H7 (cell line): ENCODE measurements at places on chromosomes 11 and 22. TPM values are rescaled to one million over a fixed set of nuclear protein-coding genes. Genes with fewer than 3 reads are reported as not detected.

KCTD14 gene
- 13.3 and 17.1 TPM in 2 replicates for total RNA-seq

MFRP gene
- not detected in 2 replicates for total RNA-seq

PITPNM1 gene
- total RNA-seq = 36.9 and 37.5 TPM in 2 replicates

OR52I1 gene
- total RNA-seq = 0.04 TPM in 1 of 2 replicates, not detected in the other

PHETA2 gene
- total RNA-seq = 10.3 and 11.5 TPM in 2 replicates

GRCh38 chr22:48820481-48821345 is 1007.0 kb downstream of the BRD1 start:
- peak; percentile 29 for DNase-seq

DNA sequence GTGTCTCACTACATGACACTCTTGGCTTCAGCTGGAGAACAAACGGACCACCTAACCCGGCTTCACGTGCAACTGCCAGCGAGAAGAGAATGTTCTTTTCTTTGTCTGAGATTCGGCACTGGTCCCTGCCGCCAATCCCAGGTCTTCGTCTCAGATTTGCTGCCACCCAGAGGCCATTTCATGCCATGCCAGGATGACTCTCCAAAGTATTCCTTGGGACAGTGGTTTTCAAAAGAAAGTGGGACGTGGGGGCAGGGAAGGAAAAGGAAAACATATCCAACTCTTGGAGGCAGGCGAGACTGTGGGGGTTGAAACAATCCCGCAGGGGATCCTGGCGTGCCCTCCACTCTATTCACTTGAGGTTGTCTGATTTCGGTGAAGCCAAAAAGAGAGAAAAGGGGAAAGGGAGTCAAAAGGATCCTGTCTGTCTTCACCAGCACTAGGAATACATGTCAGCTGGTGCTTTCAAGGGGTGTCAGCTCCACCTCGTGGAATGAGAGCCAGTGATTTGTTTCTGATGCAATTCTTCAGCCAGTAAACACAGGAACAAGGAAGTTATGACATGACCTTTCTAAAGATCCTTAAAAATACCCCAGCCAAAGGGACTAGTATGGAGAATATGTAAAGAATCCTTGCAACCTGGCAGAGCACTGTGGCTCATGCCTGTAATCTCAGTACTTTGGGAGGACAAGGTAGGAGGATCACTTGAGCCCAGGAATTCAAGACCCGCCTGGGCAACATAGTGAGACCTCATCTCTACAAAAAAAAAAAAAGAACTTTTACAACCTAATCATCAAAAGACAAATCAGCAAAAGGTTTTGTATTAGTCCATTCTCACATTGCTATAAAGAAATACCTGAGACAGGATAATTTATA is 41.0 kb upstream of the APLNR start:
- DNase-seq = peak; percentile 68

DNA sequence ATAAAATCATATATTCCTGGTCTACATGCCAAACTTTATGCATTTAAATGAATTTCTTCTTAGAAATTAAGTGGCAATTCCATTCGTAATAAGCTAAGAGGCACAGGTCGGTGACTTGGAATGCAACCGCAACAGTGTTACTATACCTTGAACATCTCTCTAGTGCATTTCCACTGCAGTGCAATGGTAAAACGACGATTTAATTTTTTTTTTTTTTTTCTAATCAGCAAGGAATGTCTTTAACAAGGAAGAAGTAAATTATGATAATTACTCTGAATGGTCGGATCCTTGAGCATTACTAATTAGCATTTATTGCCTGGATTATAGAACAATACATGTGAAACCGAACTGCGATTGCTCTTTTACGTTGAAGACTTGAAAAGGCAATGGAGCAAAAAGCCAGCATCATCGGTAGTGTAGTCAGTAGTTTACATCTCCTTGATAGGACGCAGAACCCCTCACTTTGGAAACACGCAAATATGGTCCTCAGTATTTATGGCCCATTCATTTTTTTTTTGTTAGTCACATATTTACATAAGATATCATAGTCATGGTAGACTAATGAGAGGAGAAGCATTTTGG is 20.2 kb downstream of the BLID start:
- DNase-seq = no peak

DNA sequence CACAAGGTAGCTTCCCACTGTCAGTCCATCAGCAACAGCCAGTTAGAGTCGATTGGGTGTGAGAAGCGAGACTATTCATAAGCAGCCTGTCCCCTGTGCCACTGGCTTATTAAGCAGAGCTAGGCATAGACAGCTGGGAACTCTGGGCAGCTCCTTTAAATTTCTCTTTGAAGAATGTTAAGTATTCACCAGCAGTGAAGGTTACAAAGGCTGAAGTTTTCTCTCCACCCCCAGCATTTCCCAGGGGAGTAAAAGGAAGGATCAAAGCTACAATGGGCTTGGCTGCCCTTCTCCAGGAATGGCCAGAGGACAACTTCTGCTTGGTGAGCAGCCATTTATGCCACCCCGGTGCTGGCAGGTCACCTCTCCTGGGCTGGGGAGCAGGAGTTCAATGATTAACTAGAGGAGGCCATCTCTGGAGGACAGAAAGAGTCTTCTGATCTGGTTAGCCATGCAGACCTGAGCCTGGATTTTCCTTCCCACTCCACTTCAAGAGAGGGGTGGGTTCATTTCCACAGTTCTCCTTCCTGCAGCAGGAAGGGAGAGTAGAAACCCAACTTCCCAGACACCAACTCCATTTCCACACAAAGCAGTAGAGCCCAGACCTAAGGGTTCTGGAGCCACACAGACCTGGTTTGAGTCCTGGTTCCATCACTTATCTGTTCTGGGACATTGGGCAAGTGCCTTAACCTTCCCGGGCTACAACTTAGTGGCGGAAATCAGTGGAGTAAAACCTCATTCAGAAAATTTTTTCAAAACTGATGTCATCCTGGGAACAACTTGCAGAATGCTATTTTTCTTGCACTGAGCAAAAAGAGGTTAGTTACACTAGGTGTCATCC is 22.6 kb downstream of the POU2AF3 start:
- DNase-seq = no peak

- DNase-seq = no peak
Measured at GRCh38 chr22:17435375-17435774, 66.1 kb downstream of the CECR2 start.

DNA sequence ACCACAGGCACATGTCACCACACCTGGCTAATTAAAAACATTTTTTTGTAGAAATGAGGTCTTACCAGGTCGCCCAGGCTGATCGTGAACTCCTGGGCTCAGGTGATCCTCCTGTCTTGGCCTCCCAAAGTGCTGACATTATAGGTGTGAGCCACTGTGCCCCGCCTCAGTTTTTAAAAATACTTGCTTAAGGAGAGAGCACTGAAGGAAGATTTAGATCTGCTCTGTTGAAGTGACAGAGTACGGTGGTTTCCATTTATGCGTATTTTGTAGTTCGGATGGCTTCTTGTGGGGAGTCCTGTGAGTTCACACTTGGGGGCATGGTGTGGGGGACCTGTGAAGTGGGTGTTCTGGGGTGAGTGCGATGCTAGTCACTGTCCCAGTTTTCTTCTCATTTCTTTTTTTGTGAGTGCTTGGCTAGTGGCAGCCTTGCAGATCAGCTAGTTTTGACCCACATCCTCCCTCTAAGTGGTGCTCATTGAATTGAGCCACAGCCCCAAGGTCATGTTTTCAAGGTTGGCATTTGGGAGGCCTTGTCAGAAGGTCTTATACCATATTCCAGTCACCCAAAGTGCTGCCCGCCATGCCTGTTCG is 31.5 kb downstream of the PTPRJ start:
- DNase-seq = no peak

- DNase-seq = no peak
Measured at GRCh38 chr11:29481738-29482137, 535.1 kb downstream of the KCNA4 start.

DNA sequence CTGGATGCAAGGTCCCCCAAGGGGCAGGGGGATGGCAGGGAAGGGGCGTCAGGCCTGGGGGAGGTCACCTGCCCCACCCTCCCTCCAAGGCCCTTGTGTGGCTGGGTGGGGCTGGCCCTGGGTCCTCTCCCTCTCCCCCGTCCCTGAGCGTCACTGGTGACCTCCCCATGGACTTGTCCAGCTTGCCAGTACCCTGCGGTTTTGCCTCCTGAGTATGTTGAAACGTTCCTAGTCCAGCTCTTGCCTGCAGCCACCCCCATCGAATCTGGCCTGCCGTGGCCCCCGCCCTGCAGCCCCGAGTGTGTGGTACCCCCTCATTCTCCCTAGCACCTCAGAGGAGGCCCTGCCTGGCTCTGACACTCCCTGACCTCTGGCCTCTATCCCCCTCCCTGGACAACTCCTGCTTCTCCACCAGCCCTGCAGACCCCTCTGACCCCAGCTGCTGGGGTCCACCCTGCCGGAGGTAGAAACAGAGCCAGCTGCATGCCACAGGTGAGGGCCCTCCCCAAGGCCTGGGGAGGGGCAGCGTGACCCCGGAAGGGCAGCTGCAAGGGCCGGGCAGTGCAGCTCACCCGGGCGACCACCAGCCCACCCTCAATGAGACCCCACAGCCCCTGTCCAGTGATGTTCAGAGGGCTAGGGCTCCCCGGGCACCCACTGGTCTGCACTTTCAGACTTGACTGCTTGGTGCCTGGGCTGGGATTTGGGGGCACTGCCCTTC is 4.1 kb upstream of the MUC6 start:
- no peak for DNase-seq

DNA sequence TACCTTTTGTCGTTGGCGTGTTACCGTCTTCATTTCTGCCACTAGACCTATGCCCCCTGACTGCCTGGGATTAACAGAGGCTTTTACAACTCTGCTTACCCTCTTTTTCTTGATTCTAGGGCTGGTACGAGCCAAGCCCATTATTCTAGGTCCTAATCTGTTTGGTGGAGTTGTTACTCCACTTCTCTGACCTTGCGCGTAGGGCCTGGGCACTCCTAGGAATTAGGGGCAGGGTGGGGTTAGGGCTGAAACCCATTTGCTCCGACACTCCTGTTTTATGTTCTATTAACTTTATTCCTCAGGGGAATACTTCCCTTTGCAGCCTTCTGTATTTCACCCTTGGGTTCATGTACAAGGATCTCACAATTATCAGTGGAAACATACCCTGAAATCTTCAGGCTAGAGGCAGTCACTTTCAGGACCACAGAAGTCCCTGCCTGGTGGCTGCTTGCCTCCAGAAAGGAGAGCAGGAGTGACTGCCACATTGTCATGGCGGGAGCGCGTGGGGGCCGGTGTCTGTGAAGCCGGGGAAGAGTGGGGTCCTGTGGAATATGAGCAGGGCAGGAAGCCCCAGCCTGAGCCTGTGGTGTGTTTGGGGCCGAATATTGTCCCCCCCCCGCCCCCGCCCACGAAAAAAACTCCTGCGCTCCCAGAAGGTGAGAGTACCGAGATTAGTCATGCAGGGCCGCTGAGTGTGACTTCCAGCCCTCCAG is 731 bp upstream of the SLC37A2 start:
- DNase-seq = peak; percentile 47

DNA sequence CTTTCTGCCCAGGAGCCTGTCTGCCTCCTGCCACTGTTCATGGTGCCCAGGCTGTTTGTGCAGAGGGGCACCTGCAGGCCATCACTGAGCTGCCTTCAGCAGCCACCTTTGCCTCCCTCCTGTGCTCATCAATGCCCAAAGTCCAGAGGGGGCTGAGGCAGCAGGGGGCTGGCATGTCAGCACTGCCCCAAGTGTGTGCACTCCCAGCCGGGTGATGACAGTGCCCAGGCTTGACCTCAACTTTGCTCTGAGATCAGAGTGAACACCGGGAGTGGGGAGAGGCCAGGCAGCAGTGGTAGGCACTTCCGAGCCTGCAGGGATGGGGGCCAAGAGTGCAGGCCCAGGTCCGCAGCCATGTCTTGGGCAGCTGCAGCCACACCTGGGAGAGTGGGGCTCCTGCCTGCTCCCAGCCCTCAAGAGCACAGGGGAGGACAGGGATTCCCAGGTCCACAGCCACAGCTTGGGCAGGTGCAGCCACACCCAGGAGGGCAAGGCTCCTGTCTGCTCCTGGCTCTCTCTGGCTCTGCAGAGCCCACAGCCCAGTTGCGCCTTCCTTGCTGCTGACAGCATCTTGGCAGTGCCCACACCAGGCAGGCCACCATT is 15.2 kb downstream of the SAA4 start:
- no peak for DNase-seq

DNA sequence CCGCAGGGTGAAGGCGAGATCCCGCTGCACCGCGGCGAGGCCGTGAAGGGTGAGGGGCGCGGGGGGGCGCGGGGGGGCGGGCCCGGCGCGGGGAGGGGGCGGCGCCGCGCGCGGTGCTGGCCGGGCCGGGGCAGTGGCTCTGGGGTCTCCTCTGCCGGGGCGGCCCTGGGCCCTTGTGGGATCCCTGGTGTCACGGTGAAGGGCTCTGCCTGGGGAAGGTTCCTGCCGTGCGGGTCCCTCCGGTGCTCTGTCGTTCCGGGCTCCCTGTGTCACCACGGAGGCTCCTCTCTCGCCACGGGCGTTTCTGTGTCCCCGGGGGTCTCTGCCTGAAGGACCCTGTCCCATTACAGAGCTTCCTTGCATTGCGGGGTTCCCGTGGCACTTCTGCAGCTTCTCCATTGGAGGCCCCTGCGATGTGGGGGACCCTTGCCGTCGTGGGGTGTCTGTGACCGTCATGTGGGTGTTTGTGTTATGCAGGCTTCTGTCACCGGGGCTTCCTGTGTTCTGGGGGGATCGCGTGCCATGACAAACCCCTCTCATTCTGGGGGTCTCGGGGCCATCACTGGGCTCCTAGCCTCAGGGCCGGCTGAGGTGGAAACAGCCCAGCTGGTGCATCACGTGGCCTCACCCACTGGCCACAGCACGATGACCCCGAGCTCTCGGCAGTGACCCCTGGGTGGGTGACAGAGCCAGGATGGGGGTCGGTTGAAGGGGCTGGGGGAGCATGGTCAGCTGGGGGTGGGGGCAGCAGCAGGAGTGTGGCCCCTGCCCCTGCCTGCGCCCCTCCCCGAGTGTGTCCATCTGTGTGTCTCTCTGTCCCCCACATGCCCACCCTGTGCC is 25.3 kb downstream of the SHANK3 start:
- DNase-seq = peak; percentile 81

GRCh38 chr22:23832226-23833016 is 6.4 kb downstream of the DERL3 start:
- DNase-seq = no peak

DNA sequence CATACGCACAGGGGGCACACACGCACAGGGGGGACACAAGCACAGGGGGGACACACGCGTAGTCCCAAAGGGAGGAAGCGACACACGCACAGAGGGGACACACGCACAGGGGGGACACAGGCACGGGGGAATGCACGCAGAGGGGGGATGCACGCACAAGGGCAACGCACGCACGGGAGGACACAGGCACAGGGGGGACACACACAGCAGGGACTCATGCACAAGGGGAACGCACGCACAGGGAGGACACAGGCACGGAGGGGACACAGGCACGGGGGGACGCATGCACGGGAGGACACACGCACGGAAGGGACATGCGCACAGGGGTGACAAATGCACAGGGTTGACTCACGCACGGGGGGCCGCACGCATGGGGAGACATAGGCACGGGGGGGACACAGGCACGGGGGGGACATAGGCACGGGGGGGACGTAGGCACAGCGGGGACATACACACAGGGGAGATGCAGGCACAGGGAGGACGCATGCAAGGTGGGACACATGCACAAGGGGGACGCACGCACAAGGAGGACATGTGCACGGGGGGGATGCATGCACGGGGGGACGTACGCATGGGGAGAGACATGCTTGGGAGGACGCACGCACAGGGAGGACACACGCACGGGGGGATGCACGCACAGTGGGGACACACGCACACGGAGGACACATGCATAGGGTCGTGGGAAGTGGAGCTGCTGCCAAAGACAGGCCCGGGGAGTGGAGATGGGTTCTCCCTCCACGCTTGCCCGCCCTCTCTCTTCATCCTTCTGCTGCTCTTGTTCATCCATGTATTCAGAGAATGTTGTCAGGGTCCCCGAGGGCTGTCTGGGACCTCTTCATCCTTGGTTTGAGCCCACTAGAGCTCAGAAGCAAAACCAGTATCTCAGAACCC is 41.2 kb downstream of the WNT11 start:
- DNase-seq = no peak
